ENCODE measurements at places on chromosomes 11 and 22. TPM values are rescaled to one million over a fixed set of nuclear protein-coding genes. Genes with fewer than 3 reads are reported as not detected.

SYT7 gene
- 4.9 TPM for polyA plus RNA-seq

PKNOX2 gene
- polyA plus RNA-seq = 13.0 TPM

SCO2 gene
- polyA plus RNA-seq = 0.75 TPM

KCNK4 gene
- polyA plus RNA-seq = not detected

DNAJC24 gene
- 10.4 TPM for polyA plus RNA-seq

BIRC3 gene
- polyA plus RNA-seq = 5.1 TPM

OPCML gene
- 0.13 TPM for polyA plus RNA-seq
